ENCODE measurements at places on chromosomes 11 and 22.

- DNase-seq, result no peak
These were observed 499.5 kb upstream of the LUZP2 start for GRCh38 chr11:23997356-23997755.

DNA sequence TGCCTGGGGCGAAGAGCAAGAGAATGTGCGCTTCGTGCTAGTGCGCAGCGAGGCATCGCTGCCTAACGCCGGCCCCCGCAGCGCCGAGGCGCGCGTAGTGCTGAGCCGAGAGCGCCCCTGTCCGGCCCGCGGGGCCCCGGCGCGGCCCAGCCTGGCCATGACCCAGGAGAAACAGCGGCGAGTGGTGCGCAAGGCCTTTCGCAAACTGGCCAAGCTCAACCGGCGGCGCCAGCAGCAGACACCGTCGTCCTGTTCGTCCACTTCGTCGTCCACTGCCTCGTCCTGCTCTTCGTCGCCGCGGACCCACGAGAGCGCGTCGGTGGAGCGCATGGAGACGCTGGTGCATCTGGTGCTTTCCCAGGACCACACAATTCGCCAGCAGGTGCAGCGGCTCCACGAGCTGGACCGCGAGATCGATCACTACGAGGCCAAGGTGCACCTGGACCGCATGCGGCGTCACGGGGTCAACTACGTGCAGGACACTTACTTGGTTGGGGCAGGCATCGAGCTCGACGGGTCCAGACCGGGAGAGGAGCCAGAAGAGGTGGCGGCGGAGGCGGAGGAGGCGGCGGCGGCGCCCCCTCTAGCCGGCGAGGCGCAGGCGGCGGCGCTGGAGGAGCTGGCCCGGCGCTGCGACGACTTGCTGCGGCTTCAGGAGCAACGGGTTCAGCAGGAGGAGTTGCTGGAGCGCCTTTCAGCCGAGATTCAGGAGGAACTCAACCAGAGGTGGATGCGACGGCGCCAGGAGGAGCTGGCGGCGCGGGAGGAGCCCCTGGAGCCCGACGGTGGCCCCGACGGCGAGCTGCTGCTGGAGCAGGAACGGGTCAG lies 1.0 kb downstream of the RASSF10 start:
- DNase-seq, result no peak

- DNase-seq, result no peak
These were observed 317 bp downstream of the BDNF start for GRCh38 chr11:27699926-27700350.

GRCh38 chr11:6210274-6210955 lies 5.1 kb downstream of the C11orf42 start:
- no peak for DNase-seq

DNA sequence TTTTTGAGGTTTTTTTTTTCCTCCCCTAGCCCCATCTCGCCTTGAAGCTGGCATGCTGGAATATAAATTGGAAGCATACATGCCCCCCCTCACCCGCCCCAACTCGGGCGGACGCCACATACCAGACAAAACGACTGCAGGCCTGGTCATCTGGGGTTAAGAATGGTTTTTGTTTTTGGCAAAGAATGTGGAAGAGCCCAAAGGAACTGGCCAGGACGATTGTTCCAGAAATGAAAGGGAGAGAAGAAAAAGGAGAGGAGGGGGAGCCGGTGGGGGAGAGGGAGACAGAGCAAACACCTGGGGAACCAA lies 25.0 kb downstream of the MN1 start:
- DNase-seq, result no peak

GRCh38 chr11:68279676-68280075 lies 7.9 kb upstream of the C11orf24 start:
- DNase-seq, result no peak

- no peak for DNase-seq
These were observed 13.3 kb downstream of the GGTLC2 start for GRCh38 chr22:22657712-22658111.

- no peak for DNase-seq
These were observed 107.8 kb upstream of the RASSF10 start for GRCh38 chr11:12901272-12901671.

GRCh38 chr11:112401036-112401769 lies 140.5 kb upstream of the PLET1 start:
- DNase-seq, result no peak

DNA sequence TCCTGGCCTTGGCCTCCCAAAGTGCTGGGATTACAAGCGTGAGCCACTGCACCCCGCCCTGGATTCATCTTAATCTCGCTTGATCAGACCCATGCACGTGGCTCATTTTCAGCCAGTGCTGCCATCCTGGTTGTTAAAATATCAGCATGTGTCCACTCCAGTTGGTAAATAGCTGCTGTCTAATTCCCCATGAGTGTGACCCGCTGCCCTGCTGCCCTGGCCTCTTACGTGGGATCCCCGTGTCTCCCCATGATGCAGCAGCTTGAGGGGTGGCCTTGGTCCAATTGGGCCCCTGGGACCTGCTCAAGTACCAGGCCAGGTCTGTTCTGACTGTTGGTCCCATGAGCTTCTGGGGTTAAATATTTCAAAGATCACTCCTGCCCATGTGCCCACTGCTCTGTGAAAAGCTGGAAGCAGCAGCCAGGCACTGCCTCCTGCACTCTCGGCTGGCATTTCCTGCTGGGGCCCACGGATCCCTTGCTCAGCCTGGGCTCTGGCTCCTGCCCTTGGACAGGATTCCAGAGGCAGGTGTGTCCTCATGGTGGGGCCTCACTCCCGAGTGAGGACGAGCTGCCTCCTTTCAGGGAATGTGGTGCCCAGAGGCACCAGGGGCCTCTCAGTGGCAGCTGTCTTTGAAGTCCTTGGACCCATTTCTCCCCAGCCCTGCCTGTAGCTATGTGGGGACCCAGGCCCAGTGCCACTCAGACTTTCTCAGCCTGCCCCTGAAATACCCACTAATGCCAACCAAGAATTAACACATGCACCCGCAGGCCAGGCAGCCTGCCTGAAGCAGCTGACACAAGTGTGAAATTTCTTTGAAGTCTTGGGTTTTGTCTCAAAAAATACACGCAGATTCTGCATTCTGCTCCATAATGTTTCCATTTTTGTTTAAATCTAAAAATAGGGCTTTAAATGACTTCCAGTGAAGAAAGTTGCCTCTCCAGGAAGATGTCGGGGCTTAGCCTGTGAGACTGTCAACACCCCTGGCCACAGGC lies 38.1 kb upstream of the PRDM11 start:
- DNase-seq, result no peak

DNA sequence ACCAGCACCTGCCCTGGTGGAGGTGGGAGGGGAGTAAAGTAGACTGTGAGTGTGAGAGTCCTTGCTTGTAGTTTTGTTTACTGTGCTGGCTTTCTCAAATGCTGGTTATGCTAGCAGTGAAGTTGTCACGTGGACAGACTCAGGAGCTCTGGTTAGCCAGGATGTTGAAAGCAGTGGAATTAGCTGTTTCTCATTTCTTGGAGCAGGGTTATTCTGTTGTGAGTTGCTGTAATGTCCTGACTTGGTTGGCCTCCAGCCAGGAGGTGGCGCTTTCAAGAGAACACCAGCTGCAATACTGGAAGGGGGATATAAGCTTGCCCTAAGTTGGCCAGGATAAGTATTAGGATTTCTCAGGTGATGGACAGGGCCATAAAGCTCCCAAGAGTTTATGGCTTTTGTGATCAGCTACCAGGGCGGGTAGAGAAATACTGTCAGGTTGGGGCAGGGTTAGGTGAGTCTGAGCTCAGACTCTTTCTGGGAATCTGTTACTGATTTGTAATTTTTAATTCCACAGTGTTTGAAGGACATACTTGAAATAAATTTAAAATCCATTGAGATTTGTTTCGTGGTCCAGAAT lies 13.7 kb downstream of the CYP2D6 start:
- no peak for DNase-seq

- DNase-seq, result no peak
These were observed 17.7 kb downstream of the ELFN2 start for GRCh38 chr22:37409459-37410050.

GRCh38 chr11:44865866-44866272 lies 84.8 kb downstream of the TP53I11 start:
- DNase-seq, result no peak

DNA sequence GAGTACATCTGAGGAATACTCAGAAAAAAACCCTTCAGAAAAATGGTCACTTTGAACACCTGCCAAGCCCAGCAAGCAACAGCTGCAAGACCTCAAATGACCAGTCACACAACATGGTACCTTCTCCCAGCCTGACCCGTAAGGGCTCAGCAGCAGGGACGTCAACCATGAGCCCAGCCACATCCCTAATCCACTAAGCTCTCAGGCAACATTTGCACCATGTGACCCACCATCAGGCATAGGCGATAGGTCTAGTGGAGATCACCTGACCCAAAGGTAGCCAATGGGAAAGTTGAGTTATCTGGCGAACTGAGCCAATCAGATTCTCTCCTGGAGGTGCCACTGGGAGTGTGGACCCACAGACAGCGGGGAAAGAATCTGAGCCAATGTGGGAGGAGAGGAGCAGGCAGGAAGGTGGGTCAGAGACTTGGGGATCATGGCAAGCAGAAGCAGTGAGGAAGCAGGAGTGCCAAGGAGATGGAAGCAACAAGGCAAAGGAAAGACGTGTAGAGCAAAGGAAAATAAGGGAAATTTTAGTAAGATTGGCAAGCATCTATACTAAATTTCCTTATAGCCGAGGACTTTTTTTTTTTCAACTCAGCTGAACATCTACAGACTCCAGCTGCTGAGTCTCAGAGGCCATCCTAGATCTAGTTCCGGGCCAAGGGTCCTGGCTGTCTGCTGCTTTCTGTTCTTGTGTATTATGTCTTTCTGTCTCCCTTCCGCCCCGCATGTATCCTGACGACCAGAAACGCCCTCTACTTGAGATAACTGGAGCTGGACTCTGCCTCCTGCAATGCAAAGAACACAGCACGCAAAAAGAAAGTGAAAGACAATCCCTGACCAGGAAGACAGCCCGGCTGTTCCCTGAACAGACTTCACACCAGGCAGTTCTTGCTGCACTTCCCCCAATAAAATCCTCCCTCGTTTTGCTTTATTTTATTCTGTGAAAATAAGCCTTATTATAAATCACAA lies 11.0 kb upstream of the PLAAT2 start:
- DNase-seq, result no peak

DNA sequence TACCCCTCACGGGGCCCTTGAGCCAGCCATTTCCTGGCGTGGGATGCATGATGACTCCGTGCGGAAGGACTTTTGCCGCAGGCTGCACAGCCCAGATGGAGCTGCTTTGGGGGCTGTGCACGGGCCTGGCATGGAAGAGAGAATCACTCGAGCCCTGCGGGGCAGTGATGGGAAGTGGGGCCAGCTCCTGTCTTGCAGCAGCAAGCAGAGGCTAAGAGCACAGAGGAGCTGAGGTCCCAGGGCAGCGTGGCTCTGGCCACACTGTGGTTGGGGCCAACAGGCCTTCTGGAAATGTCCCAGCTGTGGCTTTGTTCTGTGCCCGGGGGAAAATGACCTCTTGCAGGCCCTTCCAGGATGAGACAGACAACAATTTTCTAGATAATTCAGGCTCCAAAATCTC lies 92.7 kb upstream of the TIMP3 start:
- no peak for DNase-seq

DNA sequence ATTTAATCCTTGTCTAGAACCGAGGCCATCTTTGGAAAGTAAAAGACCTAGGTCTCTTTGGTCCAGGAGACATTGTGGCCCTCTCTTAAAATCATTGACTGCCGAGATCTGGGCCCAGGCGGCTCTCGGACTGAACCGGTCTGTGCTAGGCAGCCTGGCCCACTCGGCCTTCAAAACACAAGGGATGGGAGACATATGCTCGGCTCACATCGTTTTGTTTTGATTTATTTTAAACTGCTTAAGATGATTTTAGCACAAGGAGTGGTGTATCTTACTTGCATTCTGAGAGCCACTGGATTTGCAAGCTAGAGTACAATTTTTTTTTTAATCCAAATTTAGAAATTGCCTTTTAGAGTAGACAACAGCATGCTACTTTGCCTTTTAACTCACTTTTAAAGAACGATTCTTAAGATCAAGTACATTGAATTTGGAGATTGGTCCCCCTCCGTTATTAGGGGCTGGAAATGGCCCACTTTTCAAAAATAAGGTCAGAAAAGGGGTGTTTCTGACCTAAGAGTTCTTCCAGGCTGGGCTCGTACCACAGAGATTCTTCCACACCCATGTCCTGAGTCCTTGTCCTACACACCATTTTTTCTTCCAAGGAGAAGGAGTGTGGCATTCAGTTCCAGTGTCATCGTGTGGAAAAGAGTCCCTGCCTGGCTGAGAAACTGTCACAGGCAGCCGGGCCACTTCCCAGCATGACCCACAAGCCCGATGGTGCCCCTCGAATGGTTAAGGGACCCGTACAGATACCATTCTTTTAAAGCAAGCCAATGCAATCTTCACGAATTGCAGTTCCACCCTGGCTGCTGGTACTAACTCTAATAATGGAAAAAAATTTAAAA lies 80.5 kb upstream of the WNT7B start:
- DNase-seq, result no peak

- DNase-seq, result no peak
These were observed 69.9 kb upstream of the CHRM4 start for GRCh38 chr11:46461461-46461927.

DNA sequence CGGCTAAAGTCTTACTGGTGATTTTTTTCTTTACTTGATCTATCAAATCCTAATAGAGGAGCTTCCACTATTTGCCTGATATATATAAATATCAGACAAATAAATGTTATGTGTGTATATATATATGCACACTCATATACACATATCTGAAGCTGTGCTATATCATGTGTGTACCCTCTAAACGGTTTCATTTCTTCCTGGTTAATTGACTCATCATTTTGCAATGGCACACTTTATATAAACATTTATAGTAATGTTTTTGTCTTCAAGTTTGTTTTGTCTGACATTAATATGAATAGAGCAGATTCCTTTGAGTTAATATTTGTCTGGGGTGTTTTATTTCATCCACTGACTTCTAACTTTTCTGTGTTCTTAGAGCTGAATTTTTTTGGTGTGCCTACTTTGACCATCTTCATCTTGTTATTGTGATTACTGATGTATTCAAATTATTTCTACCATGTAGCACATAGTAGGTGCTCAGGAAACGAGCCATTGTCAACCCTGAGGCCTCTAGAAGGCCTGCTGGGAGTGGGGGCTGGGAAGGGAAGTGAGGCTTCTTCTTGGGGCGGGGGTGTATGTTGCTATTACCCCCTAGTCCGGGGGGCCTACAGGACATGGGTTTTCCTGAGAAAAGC lies 82.6 kb downstream of the LRRC32 start:
- no peak for DNase-seq

- DNase-seq, result no peak
These were observed 55.7 kb downstream of the FAM168A start for GRCh38 chr11:73542175-73542574.

DNA sequence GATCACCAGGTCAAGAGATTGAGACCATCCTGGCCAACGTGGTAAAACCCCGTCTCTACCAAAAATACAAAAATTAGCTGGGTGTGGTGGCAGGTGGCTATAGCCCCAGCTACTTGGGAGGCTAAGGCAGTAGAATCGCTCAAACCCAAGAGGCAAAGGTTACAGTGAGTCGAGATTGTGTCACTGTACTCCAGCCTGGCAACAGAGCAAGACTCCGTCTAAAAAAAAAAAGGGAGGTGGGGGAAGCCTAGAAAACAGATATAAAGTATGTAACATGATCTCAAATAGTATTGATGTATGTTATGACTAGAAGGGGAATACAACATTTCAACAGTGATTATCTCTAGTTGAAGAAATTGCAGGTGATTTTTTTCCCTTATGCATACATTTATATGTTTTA lies 61.4 kb downstream of the SLC1A2 start:
- no peak for DNase-seq

GRCh38 chr11:133723056-133723455 lies 122.3 kb downstream of the SPATA19 start:
- no peak for DNase-seq

All from epithelial cell of prostate (primary cell).